A549 treated with ZK216348 at 1 μM for 4 hours (cell line): ENCODE measurements at places on chromosomes 6 and 20. TPM values are rescaled to one million over a fixed set of nuclear protein-coding genes. Genes with fewer than 3 reads are reported as not detected.

C6orf15 gene
- not detected in 5 replicates for total RNA-seq

FLRT3 gene
- 1.6 to 2.2 TPM (median 1.8 TPM) in 5 replicates for total RNA-seq

CCR6 gene
- total RNA-seq, result 0.09 to 0.14 TPM in 2 of 5 replicates, not detected in the others

MAPK13 gene
- total RNA-seq, result 0.45 to 1.5 TPM (median 1.1 TPM) in 5 replicates

NKX2-4 gene
- total RNA-seq, result not detected in 5 replicates

BAK1 gene
- total RNA-seq, result 28.0 to 41.5 TPM (median 40.7 TPM) in 5 replicates

LGSN gene
- 1.7 to 3.4 TPM (median 3.0 TPM) in 5 replicates for total RNA-seq

SLC35A1 gene
- total RNA-seq, result 7.3 to 10.5 TPM (median 10.2 TPM) in 5 replicates

BTN1A1 gene
- total RNA-seq, result not detected in 5 replicates

TNFRSF21 gene
- total RNA-seq, result 17.3 to 21.9 TPM (median 18.6 TPM) in 5 replicates

EXOC2 gene
- 8.8 to 14.0 TPM (median 10.2 TPM) in 5 replicates for total RNA-seq

TSPO2 gene
- total RNA-seq, result not detected in 5 replicates

LY6G5C gene
- total RNA-seq, result 1.1 to 1.6 TPM (median 1.5 TPM) in 5 replicates

SLC17A1 gene
- 0.14 TPM in 1 of 5 replicates, not detected in the others for total RNA-seq

ANKEF1 gene
- 6.8 to 7.9 TPM (median 7.4 TPM) in 5 replicates for total RNA-seq

JAG1 gene
- 29.6 to 43.4 TPM (median 41.1 TPM) in 5 replicates for total RNA-seq

WDR27 gene
- 5.3 to 16.8 TPM (median 13.1 TPM) in 5 replicates for total RNA-seq

MYLK4 gene
- total RNA-seq, result 0.07 to 0.19 TPM (median 0.14 TPM) in 4 of 5 replicates, not detected in the other

ZC3H12D gene
- total RNA-seq, result 0.09 to 0.23 TPM in 2 of 5 replicates, not detected in the others

CFB gene
- total RNA-seq, result 1.6 to 3.2 TPM (median 2.0 TPM) in 5 replicates

CMTR1 gene
- total RNA-seq, result 13.7 to 17.6 TPM (median 16.5 TPM) in 5 replicates

STX11 gene
- total RNA-seq, result 2.1 to 2.6 TPM (median 2.5 TPM) in 5 replicates

INSM1 gene
- not detected in 5 replicates for total RNA-seq

MYCT1 gene
- 0.05 to 0.11 TPM (median 0.08 TPM) in 4 of 5 replicates, not detected in the other for total RNA-seq

SCGN gene
- 0.13 to 0.26 TPM (median 0.17 TPM) in 3 of 5 replicates, not detected in the others for total RNA-seq

SALL4 gene
- total RNA-seq, result 1.3 to 2.6 TPM (median 1.4 TPM) in 5 replicates

CDH22 gene
- total RNA-seq, result 0.07 to 0.09 TPM in 2 of 5 replicates, not detected in the others

FAM83D gene
- 50.0 to 75.0 TPM (median 67.8 TPM) in 5 replicates for total RNA-seq

SLC35D3 gene
- total RNA-seq, result 0.10 to 0.11 TPM in 2 of 5 replicates, not detected in the others

FAM83C gene
- total RNA-seq, result 0.07 to 0.15 TPM (median 0.12 TPM) in 4 of 5 replicates, not detected in the other

POM121L2 gene
- not detected in 5 replicates for total RNA-seq

SAMD10 gene
- not detected in 5 replicates for total RNA-seq

WFDC5 gene
- total RNA-seq, result not detected in 5 replicates

LY86 gene
- total RNA-seq, result not detected in 5 replicates

NKAIN2 gene
- total RNA-seq, result not detected in 5 replicates

MATN4 gene
- 0.13 to 0.19 TPM in 2 of 5 replicates, not detected in the others for total RNA-seq

LINC00237 gene
- total RNA-seq, result not detected in 5 replicates

SLC22A3 gene
- 33.9 to 44.9 TPM (median 40.5 TPM) in 5 replicates for total RNA-seq

FAM209B gene
- total RNA-seq, result 0.34 to 1.00 TPM (median 0.75 TPM) in 4 of 5 replicates, not detected in the other

DBNDD2 gene
- 25.4 to 28.8 TPM (median 27.3 TPM) in 5 replicates for total RNA-seq

BCLAF1 gene
- 64.2 to 132 TPM (median 79.7 TPM) in 5 replicates for total RNA-seq

F13A1 gene
- total RNA-seq, result not detected in 5 replicates

EMILIN3 gene
- total RNA-seq, result 0.11 to 0.49 TPM (median 0.46 TPM) in 5 replicates

PREX1 gene
- 9.2 to 14.1 TPM (median 13.6 TPM) in 5 replicates for total RNA-seq

CCN5 gene
- total RNA-seq, result 18.1 to 40.4 TPM (median 24.9 TPM) in 5 replicates

HCRTR2 gene
- not detected in 5 replicates for total RNA-seq

SPATS1 gene
- total RNA-seq, result not detected in 5 replicates

MYBL2 gene
- total RNA-seq, result 66.0 to 82.8 TPM (median 79.5 TPM) in 5 replicates

CD93 gene
- total RNA-seq, result not detected in 5 replicates

MYB gene
- 0.52 to 1.1 TPM (median 0.77 TPM) in 5 replicates for total RNA-seq

SEMG1 gene
- not detected in 5 replicates for total RNA-seq

ATG5 gene
- total RNA-seq, result 19.0 to 32.3 TPM (median 24.0 TPM) in 5 replicates

CTCFL gene
- not detected in 5 replicates for total RNA-seq

MAFB gene
- 0.07 to 0.14 TPM (median 0.09 TPM) in 5 replicates for total RNA-seq

PSORS1C2 gene
- total RNA-seq, result not detected in 5 replicates

AKAP12 gene
- 123 to 215 TPM (median 187 TPM) in 5 replicates for total RNA-seq
